GDM1 (cell line): ENCODE measurements at places on chromosomes 7 and 10.

DNA sequence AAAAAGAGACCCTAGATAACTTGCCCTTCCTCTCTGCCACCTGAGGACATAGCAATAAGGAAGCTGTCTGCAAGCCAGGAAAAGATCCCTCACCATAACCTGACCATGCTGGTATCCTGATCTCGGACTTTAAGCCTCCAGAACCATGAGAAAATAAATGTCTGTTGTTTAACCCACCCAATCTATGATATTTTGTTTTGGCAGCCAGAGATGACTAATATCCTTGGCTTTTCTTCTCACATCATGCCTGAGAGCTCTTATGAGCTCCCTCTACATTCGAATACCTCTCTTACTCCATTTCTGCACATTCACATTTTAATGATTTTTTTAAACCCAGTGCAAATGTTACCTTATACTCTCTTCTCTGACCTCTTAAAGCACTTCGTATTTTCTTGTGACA lies 214.0 kb upstream of the CHRM2 start:
- DNase-seq = no peak

DNA sequence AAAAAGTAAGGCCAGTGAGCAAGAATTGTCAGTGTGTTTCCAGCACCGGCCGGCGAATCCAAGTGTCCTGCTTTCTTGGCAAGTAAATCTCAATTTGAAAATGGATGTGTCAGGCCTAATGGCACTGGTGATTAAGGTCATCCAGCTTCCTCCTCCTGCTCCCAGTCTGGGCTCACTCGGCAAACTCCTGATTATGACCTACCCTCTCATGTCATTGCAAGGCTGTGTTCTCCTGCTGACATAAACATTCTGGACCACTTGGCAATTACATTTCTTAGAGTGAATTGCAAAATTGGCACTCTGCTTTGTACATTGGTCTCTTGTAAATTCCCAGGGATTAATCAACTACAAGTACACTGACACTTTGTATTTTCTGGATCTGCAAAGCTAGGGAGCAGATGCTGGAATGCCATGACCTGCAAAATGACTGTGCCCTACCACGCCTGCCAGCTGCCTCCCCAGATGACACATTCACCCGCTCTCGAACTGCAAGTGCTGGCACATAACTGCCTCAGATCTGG lies 473.8 kb downstream of the KIF20B start:
- no peak for DNase-seq

DNA sequence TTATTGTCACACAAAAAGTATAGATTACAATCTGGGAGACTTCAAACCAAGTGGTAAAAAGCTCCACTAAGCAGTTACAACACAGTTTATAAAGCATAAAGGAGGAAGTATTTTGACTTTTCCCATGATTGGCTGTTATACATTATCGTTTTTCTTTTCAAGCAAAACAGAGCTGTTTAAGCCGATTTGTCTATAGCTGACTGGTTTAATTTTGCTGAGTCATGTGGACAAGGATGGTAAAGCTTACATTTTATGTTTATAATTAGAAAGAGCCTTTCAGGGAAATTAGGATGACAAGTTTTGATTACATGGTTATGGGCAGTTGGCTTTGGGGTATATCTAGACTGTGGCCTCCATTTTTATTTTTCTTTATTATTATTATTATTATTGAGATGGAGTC lies 152.5 kb upstream of the STK17A start:
- no peak for DNase-seq

DNA sequence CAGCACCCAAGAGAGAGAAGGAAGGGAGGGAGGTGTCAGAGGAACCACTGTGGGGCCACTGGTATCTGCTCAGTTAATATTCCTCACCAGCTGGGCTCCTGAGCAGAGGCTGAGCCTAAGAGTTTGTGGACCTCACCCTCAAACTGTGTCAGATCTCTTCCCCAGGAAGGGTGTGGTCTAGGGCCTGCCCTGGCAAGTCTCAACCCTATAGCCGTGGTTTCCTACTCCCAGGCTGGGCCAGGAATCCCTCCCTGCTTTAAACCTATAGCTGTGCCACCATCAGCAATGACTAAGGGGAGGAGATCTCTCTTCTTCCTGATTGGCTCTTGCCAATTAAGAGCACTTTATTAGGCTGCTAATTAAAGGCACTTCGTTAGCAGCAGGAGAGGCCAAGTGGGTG lies 29.9 kb downstream of the POLL start:
- peak; percentile 78 for DNase-seq

DNA sequence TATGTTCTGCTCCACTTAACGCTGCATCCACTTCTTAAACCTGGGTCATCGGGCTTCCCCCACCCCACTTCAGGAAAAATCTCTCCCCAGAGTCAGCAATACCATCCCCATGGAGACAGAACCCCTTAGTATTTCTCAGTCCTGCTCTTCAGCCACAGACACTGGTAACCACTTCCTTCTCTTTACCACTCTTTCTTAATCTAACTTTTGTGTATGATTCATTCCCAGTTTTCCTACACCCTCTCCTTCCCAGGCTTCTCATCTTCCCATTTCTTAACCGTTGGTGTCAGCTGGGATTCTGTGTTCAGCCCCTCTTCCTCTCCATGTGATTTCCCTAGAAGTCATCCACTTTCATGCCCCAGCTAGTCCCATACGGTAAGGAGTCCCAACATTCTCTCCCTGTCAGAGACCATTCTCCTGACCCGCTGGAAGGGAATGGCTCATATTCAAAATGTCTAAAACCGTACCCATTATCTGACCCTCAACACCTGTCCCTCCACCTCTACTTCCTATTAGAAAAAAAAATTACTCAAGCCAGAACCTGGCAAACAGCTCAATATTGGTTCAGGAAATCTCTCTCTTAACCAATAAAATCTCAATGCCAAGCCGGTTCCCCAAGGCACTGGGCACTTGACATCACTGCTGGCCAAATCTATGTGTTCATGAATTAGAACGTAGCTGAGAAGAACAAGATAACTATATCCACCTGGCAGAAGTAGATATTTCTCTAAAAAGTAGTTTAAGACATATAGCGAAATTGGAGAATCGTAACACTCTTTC lies 89.4 kb downstream of the DGKI start:
- no peak for DNase-seq
